HuH-7.5 (cell line): ENCODE measurements at places on chromosomes 1 and 21.
A peak's percentile ranks its signal among the peaks of the same experiment; 100 is the strongest.

DNA sequence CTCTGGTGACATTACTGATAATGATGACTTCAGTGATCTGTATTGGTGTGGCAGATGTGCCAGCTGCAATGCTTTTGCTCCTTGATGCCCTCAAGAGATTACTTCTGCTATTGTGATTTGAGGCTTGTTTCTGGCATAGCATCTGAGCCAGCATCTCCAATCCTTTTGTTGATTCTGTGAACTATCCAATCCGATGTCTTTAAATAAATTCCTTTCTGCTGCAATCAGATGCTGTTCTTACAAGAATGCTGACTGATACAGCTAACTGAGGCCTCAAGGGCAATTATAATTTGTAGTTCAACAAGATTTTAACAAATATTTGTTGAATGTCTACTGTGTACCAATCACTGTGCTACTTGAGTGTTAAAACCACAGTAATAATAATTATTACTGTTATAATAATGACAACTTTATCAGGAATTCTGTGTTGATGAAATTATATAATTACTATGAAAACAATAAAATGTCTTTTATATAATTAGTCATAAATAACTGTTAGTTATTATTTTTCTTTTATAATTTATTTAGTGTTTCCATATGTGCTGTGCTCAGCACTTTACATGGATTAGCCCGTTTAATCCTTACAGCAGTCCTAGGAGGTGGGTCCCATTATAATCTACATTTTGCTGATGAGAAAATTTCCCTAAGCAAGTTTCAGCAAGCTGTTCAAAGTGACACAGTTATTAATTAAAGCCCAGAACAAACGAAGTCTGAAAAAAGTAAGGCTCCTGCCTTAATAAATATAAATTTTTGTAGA lies 308.2 kb downstream of the BRINP3 start:
- no peak for DNase-seq

GRCh38 chr1:157496121-157496526 lies 56.2 kb downstream of the FCRL5 start:
- DNase-seq: peak; percentile 16

GRCh38 chr1:218582646-218583045 lies 237.5 kb downstream of the TGFB2 start:
- DNase-seq: no peak

GRCh38 chr1:163877016-163877415 lies 555.3 kb downstream of the NUF2 start:
- DNase-seq: no peak
